Globus pallidus (tissue), 1 donor: ENCODE measurements at places on chromosomes 16 and 17.

DNA sequence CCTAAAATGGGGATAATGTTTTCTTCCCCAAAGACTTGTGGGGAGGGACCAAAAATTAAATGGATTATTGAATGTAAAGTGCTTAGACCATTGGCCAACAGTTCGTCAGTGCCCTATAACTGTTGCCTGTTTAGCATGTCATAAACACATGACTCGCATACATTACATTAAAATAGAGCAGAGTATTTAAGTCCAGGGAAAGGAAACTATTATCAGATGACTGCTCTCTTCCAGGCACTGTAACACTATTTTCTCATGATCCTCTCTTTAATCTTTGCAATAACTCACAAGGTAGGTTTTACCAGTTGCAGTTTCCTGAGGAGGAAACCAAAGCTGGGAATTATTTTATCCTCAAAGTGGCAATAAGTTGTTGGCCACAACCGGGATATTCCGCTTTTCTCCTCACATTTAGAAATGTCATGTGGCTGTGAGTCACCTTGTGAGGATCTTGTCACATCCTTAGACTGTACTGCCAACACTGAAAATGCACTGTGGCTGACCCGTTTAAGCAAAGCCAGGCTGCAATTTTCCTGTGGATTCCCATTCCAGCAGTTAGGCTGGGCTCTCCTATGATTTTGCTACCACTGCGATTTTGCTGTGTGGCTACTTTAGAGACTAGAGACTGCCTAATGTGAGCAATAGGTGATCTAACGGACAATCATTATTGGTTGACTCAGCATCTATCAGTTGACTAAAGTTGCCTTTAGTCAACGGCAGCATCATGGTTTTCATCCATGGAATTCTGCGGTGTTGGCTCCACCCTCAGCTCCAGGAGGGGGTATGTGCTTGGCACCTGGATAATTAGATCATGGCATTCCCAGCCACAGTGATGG is 58.3 kb upstream of the DHX40 start:
- DNase-seq = no peak

DNA sequence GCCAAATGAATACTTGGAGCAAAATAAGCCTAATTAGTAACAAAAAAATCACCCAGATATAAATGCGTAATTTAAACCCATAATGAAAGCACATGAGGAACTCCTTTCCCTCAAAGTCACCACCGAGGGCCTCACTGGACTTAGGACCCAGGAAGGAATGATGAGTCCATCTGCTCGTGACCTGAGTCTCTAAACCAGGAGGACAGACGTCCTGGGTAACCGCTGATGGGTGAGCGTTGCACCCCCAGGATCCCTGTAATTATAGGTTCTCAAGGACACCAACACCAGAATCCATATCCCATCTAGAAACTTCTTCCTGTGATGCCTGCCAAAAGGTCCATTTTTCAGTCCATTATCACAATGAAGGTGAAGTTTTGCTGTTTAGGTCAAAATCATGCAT is 121.4 kb downstream of the ZNF778 start:
- DNase-seq = no peak

DNA sequence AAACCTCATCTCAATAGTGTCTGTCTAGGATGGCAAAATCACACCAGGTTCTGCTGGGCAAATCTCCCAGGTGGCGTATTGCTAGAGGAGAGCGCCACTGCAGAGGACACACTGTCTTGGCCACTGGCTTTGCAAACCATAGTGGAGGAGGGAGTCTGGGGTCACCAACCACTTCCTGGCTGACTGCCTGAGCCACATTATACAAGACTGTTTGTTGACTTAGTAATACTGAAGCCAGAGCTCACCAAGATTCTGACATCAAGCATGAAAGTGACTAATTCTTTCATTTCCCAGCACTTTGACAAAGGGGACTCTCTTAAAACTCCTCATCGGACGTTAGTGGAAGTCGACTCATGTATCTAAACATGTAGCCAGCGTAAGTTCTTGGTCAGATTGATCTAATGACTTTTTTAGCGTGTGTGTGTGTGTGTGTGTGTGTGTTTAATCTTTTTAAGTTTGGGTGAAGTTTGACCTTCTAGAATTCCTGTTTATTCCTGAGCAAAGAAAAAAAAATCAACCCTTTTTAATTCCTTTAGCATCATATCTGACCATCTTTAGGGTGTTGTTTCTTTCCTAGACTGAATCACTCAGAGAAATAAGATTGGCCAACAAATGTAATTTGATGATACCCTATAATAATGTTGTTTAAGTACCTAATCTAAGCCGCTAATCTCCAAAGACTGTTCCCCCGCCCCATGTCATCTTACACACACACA is 13.7 kb downstream of the PITPNC1 start:
- DNase-seq = peak; percentile 66

DNA sequence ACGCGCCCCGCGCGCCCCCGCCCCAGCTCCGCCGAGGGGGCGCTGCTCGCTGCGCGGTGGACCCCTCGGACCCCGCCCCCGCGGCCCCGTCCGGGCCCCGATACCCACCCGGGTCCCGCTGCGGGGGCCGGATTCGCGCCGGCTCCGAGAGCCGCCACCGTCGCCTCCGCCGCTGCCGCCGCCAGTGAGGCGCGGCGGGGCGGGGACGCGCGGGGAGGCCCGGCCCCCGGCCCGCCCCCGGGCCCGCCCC is at the start of gene TBC1D16:
TSS of gene TBC1D16 (minus strand) at position 186 of the 250 bp plus-strand sequence. CDS start 22,325 bp downstream, outside the sequence.
- no peak for DNase-seq

DNA sequence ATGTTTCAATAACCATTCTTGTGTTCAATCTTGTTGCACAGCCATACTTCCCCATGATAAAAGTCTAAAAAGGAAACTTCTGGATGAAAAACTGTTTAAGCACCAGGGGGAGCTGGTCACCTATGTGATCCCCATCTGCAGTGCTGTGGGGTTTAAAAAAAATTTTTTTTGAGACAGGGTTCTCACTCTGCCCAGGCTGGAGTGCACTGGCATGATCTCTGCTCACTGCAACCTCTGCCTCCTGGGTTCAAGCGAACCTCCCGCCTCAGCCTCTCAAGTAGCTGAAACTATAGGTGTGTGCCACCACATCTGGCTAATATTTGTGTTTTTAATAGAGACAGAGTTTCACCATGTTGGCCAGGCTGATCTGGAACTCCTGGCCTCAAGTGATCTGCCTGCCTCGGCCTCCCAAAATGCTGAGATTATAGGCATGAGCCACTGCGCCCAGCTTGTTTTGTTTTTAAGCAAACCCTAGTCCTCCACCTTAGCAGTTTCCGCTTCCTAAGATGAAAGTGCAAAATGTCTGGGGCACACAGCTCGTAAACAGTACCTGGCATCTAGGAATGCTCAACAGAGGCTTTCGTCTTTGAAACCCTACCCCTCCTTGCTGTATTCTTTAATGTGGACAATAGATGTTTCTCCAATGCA is 25.4 kb downstream of the DNAJA2 start:
- DNase-seq = no peak

DNA sequence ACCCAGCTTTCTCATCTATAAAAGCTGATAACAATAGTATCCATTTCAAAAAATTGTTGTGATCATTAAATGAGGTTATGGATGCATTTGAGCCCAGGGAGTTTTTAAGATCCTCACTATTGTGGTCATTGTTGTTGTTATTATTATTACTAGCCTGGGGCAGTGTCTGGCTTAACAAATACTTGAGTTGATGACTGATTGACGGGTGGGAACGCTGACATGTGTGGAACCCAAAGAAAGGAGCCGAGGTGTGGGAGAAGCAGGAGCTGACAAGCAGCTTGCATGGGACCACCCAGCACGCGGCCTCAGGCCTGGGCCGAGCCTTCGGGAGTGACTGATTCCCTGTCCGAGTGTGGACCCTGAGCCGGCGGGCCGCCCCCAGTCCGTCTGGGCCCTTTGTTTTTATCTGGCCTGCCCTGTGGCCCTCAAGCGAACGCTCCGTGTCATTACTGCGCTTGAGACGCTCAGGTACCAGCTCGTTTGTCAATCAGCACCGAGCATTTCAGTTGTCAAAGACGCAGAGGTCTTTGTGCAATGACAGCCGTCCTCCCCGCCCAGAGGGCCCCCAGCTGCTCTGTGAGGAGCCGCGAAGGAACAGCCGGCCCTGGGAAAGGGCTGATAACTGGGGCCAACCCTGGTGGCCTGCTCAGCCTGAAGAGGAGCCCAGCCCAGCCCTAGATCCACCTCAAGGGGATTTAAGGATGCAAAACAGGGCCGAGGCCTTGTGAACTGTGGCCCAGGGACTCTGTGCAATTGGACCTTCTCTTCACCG is 132.9 kb upstream of the FOXF1 start:
- DNase-seq = no peak

DNA sequence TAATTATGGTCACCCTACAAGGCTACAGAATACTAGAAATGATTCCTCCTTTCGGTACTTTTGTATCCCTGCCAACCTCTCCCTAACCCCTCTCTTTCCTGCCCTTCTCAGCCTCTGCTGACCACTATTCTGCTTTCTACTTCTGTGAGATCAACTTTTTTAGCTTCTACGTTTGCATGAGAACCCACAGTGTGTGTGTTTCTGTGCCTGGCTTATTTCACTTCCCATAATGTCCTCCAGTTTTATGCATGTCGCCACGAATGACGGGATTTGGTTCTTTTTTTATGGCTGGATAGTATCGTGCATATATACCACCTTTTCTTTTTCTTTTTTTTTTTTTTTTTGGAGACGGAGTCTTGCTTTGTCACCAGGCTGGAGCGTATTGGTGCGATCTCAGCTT is 92.1 kb downstream of the RAP1GAP2 start:
- DNase-seq = peak; percentile 10

DNA sequence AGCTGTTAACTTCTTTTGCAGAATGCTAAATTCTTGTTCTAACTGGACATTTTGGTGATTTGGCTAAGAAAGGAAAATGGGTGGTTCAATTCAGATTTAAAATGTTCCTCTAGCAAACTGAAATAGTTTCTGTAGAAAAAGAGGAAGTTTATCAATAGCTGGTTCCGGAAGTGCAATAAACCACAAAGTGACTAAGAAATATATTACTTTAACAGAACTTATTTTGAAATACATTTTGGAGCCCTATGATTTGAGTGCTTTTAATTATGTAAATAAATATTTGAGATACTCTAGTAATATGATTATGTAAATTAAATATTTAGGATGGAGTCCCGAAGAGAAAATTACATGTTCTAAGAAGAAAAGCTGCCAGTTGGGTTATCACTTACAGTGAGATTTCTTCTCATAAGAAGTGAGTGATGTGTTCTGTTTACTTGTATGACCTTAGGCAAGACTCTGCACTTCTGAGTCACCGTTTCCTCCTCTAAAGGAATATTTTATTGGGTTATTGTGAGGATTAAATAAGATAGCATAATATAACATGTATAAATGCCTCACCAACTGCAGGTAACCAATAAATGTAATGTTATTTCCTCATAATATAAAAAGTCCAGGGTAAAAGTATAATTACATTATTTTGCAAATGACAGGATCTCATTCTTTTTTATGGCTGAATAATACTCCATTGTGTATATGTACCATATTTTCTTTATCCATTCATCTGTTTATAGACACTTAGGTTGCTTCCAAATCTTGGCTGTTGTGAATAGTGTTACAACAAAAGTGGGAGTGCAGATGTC is at the start of gene EVI2B:
TSS of gene EVI2B (minus strand) at position 73 of the 800 bp plus-strand sequence. CDS start 8,445 bp downstream, outside the sequence.
- DNase-seq = no peak

DNA sequence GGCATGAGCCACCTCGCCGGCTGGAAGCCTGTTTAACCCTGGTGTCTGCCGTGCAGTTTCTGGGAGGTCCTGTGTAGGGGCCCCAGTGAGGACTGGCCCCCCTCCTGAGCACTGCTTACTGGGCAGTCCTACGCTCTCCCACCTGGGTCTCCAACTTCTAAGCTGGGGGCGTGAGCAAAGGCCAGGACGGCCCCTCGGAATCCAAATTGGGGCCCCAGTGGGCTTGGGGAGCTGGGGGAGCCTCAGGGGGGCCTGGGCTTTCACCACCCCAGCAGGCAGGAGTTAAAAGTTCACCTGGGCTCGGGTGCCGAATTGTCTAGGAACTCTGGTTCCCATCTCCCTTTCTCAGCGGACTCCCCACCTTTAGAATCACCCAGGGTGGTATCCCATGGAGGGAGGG is 7.2 kb upstream of the SLC38A10 start:
- DNase-seq = no peak

DNA sequence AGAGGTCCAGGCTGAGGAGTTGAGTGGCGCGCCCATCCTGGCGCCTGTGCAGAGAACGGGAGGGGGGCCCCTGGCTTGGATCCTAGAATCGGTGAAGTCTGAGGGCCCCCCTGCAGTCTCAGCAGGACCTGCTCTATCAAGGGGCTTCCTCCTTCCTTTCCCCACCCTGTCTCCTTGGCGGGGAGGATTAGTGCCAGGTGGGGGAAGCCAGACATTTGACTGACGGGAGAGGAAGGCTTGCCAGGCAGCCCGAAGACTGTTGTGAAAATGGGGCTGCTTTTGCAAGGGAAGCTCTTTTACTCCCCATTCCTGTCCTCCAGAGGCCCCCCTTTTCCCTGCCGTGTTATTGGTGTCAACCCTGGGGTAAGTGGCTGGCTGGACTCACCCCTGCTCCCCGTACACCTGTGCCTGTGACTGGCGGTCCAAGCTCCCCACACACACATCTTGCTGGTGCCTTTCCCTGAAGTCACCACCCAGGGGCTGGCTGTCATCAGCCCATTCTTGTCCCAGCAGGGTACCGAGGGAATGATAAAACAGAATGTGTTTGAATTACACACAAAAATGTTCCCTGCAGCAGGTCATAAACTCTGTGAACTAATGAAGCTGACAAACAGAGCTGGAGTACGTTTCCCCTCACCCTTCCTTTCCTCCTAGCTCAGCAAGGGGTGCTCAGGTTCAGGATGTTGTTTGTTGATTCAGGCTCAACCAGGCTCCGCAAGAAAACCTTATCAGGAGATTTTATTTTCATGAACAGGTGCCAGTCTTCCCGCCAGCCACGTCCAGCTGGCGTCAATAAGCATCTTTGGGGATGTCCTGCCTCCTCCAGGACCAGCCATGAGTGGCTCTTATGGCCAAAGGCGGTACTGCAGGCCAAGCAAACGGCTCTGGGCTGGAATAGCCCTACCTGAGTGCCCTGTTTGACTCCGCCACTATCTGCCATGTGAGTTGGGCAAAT is 4.4 kb upstream of the ARMC7 start:
- DNase-seq = no peak

- no peak for DNase-seq
Observed at GRCh38 chr16:8516471-8516870, 73.8 kb downstream of the TMEM114 start.

DNA sequence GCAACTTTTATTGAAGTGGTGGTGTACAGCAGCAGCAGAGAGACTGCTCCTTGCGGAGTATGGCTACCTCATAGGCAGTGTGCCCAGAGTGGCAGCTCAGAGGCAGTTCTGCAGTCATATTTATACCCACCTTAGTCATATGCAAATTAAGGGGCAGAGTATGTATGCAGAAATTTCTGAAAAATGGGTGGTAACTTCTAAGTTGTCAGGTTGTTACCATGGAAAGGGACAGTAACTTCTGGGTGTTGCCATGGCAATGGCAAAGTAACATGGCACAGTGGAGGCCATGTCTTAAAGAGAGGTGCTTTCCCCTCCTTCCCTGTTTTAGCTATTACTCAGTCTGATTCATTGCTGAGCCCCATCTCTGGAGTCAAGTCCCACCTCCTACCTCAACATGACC is 53.4 kb downstream of the MEOX1 start:
- DNase-seq = no peak

GRCh38 chr17:72387487-72387886 is 266.7 kb downstream of the SOX9 start:
- DNase-seq = no peak
